NCI-H446 treated with DMSO at 0.1 percent for 48 hours (cell line): ENCODE measurements at places on chromosomes 7 and 10.

GRCh38 chr10:79292891-79293746 lies 54.1 kb upstream of the PPIF start:
- DNase-seq = no peak

DNA sequence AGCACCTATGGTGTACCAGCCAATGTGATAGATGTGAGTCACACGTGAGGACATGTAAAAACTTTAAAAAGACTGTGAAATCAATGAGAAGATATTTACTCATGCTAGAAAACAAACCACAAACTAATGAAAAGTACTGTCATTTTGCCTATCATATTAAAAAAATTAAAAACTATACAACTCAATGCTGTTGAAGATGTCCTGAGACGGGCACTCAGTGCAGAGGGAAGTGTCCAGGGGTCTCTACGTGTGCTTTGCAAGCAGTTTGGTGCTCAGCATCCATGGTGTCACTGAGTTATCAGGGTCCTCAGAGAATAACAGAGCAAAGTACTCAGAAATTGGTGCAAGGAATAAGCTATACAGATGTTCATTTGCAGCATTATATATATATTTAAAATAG lies 162.3 kb downstream of the HECW1 start:
- no peak for DNase-seq

DNA sequence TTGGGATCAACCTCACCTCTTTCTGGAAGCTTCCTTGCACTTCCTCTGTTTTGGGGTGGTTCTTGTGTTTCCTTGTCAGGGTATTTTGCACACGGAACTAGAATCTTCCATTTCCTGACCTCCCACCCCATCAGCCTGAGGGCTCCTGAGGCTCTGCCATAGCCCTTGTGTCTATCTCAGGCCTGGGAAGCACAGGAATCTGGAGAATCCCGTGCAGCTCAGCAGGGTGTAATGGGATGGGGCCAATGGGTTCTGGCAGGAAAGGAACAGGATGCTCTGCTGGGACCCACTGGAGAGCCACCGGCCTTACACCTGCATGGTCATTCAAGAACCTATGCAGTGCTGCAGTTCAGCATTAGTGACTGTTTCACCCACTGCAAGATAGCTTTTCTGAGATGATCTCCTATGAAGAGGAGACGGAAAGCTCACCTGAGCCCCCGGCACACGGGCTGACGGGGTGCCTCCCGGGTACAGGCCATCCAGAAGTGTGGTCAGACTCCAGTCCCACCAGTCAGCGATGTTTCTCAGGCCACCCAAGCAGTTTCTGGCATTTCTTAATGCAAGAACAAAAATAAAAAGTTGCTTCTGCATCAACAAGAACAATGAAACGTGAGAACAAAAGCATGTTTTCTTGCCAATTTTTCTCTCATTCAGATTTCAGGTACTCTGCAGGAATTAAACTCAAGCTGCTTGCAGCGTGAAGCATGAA lies 133.2 kb downstream of the PKD1L1 start:
- DNase-seq = no peak

DNA sequence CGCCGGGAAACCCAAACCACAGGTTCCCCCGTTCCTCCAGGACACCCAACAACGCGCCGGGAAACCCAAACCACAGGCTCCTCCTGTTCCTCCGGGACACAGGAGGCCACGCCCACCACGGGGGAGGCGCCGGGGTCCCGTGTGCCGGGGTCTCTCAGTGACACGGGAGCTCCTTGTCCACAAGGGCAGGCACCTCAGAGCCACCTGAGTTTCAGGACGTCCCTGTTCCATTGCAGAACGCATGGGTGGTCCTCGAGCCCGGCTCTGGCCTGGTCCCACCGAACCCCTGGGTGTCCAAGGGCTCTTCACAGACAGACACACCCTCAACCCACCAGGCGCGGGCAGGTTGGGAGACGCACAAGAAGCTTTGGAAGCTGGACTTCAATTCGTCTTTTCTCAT lies 57.6 kb upstream of the ADGRA1 start:
- no peak for DNase-seq

- DNase-seq = no peak
Measured at GRCh38 chr7:149721084-149721601, 52.2 kb downstream of the ZNF467 start.

DNA sequence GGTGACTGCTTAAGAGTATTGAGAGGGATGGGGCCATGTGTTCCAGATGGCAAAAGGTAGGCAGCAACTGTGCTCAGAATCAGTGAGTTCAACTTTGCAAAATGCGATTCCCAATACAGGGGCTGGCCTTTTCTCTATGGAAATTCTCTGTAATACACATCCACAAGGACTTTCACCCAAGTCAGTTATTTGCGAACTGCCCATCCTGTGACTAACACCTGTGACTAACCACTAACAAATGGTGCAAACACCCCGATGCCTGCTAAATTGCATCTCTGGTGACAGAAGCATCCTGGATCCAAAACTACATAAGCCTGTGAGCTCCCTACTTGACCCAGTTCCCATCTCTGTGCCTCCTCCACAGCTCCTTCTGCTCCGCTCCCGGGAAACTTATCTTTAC lies 9.0 kb upstream of the CUZD1 start:
- DNase-seq = no peak

GRCh38 chr7:70645279-70645678 lies 486.7 kb upstream of the GALNT17 start:
- no peak for DNase-seq

GRCh38 chr10:105644559-105644958 lies 1003.5 kb downstream of the SORCS3 start:
- DNase-seq = no peak

GRCh38 chr7:158815083-158815799 lies 14.1 kb downstream of the ESYT2 start:
- DNase-seq = no peak

DNA sequence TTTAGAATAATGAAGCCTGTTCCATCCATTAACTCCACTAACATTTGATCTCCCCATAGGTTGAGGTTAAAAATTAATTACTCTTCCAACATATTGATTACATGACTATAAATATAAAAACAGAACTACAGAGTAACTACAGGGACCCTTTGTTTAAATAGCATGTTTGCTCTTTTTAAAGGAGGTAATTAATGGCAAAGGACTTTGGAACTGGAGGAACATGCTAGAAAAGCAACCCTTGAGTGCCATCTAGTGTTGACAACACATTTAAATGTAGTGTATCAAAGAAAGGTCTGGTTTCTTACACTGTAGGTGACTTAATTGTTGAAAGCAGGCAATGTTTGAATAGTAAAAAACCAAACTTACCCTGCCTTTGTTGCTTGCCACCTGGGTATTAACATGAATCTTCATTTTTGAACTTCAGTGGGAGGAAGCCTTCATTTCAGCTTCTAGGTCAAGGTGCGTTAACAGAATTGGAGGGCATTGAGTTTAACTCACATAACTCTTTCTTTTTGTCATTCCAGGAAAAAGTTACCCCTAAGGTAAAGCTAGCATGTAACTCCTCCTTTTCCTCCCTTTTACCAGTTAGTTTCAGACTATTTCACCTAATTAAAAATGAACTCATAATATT lies 52.6 kb upstream of the CAPZA2 start:
- no peak for DNase-seq

DNA sequence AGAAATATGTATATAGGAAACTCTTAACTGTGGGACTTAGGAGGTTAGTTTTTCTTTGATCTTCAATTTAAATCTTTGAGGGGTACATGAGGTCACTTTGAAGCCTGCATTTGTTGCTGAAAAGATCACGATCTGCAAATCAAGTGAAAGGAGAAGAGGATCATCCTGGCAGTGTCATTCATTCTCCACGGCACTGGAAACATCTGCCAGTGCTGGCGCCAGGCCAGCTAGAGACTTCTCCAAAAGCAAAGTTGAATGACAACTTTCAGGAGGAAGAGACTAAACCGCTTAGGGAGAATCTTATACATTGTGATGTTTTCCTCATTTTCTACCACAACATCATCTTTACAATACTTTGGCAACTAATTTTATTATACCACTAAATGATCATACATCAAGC lies 42.5 kb downstream of the MRC1 start:
- peak; percentile 58 for DNase-seq

DNA sequence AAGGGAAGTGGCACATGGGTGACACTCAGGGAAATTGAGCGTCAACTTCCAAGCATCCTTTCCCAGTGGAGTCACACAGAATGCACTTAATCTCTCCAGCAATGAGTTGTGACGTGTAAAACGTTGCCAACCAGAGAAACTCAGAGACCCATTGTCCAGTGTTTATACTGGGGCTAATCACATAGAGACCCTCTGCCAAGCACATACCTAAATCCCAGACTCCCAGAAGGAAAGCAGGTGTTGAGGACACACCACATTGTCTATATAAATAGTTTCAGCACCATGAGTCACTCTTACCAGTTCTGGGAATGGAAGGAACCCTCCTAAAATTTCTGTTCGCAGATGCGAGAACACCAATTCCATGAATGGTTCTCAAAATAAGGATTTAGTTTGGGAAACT lies 76.4 kb upstream of the BET1 start:
- DNase-seq = no peak

DNA sequence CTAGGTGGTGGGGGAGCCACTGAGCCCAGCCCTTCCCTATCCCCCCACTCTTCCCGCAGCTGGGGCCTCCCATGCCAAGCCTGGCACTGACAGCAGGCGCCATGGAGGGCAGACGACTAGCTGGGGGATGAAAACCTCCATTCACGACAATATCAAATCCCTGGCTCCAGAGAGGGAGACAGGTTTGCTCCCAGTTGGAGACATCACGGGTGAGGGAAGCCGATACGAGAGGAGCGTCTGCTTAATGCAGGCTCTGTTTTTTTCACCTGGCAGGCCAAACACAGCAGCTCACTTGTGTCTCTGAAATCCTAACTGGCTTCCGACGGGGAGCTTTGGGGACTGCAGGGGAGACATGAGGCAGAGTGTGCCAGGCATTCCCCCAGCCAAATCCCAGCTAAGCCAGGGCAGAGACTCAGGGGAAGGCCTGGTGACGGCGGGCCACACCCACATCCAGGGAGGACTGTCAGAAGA lies 307.4 kb upstream of the ZMIZ1 start:
- DNase-seq = peak; percentile 89

- no peak for DNase-seq
Measured at GRCh38 chr10:3832022-3832786, 47.2 kb upstream of the KLF6 start.

DNA sequence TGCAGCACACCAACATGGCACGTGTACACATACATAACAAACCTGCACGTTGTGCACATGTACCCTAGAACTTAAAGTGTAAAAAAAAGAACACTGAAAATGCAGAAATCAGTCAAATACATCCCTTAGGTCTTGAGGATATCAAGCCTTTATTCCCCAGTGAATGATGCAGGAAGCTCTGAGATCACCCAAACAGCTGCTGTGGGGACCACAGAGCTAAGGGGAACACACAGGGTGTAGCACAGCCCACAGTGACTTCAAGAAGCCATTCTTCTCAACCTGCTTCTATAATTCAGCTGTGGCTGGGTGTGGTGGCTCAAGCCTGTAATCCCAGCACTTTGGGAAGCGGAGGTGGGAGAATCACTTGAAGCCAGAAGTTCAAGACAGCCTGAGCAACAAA lies 314.9 kb downstream of the CALN1 start:
- no peak for DNase-seq

DNA sequence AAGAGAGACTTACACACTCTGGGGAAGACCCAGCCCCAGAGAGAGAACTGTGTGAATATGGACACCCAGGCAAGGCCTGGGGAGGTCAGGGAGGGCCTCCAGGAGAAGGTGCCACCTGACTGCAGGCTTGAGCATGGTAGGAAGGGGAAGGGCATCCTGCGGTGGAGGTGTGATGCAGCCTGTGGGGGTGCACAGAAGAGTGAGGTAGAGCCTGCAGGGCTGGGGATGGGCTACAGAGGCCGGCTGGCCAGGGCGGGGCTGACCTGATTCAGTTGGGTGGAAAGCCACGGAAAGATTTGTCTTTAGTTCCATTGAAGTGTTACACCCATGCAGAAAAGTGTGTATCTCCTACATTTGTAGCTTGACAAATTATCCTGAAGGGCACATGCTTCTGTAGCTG lies 47.6 kb downstream of the ZMIZ1 start:
- no peak for DNase-seq

- no peak for DNase-seq
Measured at GRCh38 chr10:115030483-115031200, 62.5 kb upstream of the ATRNL1 start.

DNA sequence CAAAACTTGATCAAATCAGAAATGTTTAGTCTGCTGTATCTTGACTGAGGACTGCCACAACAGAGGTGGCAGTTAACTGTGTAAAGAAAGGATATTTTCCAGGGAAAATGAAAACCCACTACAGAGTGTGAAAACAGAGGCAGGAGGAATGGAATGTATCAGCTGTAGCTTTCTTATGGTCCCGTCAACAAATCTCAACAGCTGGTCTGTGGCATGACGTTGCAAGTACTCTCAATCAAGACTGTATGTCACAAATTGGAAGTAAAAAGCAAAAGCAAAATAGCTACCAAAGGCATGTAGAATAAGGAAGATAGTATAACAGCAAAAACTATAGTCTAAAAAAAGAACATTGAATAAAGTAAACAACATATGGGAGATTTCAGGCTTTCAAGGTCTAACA lies 123.5 kb downstream of the KMT2C start:
- DNase-seq = peak; percentile 8

- no peak for DNase-seq
Measured at GRCh38 chr10:49050366-49050765, 65.0 kb downstream of the VSTM4 start.

GRCh38 chr7:98365863-98366561 lies 34.9 kb downstream of the BAIAP2L1 start:
- DNase-seq = no peak

- DNase-seq = no peak
Measured at GRCh38 chr10:71512761-71513539, 116.2 kb downstream of the CDH23 start.

DNA sequence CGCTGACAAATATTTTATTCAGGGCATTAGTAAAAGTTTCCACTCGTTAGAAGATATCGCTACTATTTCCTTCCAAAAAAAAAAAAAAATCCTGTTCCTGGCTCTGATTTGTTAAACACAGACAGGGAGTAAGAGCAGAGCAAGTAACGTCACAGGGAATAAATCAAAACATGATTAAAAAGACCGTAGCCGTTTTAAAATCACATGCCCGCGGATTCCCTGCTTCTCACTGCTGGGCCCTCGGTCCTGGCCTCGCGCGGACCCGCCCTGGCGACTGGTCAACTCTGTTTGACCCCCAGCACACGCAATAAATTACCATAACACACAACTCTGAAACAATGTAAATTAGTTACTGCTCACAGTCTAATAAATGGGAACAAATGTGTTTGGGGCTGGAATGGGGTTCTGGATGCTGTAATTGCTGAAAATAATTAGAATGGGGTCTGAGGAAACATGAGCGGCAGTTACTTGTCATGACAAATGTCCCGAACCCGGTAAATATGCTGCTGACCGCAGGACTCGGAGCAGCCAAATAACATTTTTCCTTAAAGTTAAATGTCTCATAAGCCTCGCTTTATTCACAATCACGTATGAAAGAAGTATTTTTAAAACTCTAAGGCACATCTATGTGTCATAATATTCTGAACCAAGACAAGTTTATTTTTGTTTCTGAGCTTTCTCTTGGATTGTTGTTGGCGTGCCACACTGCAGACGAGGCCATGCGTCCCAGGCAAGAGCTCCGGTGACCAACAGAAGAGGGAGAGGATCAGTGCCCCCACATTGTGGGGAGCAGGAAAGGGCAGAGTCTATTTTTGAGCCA lies 17.9 kb downstream of the EBF3 start:
- no peak for DNase-seq
